Stimulated activated CD8-positive, alpha-beta memory T cell treated with anti-CD3 and anti-CD28 coated beads, Interleukin-15, amount 100 ng/mL, for 1 hour (primary cell): ENCODE measurements at places on chromosomes 12 and 14.

GRCh38 chr14:78836777-78837176 lies 666.6 kb downstream of the NRXN3 start:
- DNase-seq: no peak

- DNase-seq: no peak
Measured at GRCh38 chr12:5660238-5660637, 228.3 kb downstream of the NTF3 start.

DNA sequence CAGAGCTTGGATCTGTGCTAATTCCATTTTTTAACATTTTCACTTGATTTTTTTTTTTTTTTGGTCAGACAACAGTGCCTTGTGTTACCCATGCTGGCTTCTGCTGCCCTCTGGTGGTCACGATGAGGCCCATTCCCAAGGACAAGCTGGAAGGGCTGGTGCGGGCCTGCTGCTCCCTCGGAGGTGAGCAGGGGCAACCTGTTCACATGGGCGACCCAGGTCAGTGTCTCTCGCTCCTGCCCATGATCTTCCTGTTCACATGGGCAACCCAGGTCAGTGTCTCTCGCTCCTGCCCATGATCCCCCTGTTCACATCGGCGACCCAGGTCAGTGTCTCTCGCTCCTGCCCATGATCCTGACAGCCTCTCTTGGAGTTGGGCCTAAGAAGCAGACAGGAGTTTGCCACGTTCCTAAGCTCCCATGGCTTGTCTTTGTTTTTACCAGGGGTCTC lies 59.4 kb downstream of the DGLUCY start:
- peak; percentile 62 for DNase-seq

DNA sequence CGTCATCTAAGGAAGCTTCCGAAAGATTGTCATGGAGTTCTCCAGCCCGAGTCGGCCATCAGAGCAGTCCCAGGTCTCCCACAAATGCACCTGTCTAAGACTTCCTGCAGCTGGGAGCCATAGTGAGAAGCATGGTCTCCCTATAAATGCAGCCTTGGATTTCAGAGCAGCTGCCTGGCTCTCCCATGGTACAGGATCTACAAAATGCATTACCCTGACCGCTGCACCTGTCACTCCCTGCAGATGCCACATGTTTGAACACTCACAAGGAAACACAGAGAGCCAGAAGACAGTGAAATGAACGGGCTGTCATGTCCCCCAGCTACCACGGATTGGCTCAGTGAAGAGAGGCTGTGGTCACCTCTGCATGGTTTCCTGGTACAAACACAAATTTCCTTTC lies 702.7 kb downstream of the MED13L start:
- no peak for DNase-seq

- no peak for DNase-seq
Measured at GRCh38 chr12:9980126-9980525, 8.9 kb downstream of the CLEC12A start.

GRCh38 chr12:109567296-109567695 lies 6.0 kb downstream of the MMAB start:
- DNase-seq: no peak

DNA sequence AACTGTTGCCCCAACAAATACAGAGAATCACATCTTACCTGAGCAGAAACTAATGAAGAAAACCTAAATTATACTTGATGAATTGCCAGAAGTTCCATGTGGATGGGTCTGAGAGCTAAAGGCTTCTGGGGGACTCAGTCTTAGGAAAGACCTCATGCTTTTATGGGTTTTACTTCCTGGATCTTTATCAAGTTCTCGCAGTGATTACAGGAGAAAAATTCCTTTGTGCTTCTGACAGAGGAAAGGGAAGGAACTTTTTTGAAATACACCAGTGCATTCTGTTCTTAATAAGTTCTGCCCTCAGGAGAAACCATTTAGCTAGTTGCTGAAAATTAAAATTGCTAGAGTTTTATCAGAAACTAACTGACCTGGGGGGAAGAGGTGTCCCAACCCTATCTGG lies 203.9 kb upstream of the KITLG start:
- DNase-seq: no peak

GRCh38 chr14:25001156-25001555 lies 48.8 kb downstream of the STXBP6 start:
- DNase-seq: no peak

DNA sequence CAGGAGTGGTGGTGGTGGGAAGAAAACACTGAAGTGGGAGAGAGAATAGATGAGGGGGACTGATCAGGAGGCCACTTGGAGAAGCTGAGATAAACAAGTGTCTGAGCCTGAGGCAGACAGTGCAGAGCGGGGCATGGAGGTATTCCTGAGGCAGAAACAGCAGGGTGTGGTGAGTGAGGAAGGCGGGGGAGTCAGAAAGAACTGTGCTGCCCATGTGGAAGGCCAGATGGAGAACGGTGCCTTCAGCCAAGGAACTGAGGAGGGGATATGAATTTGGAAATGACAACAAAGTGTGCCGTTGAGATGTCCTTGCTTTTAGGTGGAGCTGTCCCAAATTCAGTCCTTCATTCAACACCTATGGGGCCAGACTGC lies 13.7 kb downstream of the APPL2 start:
- DNase-seq: no peak

GRCh38 chr14:86575141-86575540 lies 1045.2 kb downstream of the FLRT2 start:
- DNase-seq: no peak

GRCh38 chr12:10366875-10367274 lies 23.0 kb downstream of the KLRK1 start:
- DNase-seq: no peak

- DNase-seq: peak; percentile 46
Measured at GRCh38 chr12:100163416-100164152, 20.9 kb upstream of the BLTP3B start.

DNA sequence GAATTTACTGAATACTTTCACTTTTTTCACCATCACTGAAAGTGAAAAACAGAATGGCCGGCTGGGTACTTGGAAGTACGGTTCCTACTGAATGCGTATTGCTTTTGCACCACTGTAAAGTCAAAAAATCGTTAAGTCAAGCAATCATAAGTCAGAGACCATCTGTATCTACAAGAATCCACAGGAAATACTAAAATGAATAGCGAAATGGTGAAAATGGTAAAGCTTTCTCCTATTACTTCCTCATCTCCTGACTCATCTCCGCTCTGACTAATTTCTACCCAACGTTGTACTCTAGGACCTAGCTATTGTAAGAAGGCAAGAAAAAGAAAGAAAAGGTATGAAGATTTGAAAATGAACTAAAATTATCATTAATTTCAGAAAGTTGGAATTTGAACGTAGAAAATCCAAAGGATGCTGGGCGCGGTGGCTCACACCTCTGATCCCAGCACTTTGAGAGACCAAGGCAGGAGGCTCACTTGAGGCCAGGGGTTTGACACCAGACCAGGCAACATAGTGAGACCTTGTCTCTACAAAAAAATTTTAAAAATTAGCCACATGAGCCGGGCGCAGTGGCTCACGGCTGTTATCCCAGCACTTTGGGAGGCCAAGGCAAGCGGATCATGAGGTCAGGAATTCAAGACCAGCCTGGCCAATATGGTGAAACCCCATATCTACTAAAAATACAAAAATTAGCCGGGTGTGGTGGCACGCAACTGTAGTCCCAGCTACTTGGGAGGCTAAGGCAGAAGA lies 5.3 kb upstream of the CDCA4 start:
- no peak for DNase-seq

DNA sequence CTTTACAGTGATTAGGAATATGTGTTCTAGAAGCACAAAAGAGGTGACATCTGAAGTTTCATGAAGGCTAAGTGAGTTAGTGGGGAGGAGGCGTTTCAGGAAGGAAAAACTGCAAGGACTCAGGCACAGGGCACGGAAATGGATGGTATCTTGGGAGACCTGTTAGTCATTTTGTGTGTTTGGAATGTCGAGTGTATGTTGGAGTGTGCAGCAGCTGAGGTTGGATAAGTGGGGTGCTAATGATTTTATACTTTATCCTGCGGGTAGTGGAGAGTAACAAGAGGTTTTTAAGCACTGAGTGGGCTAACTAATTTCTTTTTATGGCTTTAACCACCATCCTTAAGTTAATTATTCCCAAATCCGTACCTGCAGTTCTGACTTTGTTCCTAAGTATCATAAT lies 571.5 kb upstream of the FBXO33 start:
- no peak for DNase-seq
